CD4-positive, alpha-beta T cell treated with Interleukin-6 at 100 ng/mL for 8 hours (primary cell): ENCODE measurements at places on chromosomes 12 and 14.

DNA sequence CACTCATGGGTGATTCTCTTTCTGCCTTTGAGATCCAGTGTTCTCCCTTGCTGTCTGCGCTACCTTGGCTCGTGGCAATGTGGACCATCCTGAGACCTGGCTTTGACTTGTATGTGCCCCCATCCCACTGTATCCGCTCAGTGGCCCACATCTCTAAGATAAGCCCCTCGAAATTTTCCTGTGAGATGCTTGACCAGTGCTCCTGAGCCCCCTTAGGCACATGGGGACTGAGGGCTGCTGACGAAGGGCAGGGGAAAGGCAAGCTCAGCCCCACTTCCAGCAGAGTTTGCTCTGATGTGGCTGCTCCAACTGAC lies 1.5 kb upstream of the NINJ2 start:
- no peak for DNase-seq

DNA sequence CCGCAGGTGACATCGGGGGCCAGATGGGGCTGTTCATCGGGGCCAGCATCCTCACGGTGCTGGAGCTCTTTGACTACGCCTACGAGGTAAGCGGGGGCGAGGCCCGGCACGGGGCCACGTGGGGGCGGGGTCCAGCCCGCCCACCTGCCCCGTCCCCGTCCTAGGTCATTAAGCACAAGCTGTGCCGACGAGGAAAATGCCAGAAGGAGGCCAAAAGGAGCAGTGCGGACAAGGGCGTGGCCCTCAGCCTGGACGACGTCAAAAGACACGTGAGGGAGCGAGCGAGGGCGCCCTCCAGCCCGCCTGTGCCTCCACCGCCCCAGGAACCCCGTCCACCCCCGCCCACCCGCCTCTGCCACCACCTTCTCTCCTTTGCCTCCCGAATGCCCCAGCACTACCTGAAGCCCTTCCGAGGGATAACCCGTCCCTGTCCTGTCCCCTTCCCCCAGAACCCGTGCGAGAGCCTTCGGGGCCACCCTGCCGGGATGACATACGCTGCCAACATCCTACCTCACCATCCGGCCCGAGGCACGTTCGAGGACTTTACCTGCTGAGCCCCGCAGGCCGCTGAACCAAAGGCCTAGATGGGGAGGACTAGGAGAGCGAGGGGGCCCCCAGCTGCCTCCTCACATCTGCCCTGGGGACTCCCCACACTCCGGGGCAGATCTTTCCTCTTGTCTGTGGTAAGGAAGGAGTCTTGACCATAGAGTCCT lies 3.9 kb upstream of the SMARCD1 start:
- DNase-seq, result no peak

GRCh38 chr14:60175255-60175902 lies 10.2 kb upstream of the DHRS7 start:
- DNase-seq, result no peak

GRCh38 chr12:92034858-92035401 lies 110.7 kb downstream of the BTG1 start:
- peak; percentile 75 for DNase-seq

DNA sequence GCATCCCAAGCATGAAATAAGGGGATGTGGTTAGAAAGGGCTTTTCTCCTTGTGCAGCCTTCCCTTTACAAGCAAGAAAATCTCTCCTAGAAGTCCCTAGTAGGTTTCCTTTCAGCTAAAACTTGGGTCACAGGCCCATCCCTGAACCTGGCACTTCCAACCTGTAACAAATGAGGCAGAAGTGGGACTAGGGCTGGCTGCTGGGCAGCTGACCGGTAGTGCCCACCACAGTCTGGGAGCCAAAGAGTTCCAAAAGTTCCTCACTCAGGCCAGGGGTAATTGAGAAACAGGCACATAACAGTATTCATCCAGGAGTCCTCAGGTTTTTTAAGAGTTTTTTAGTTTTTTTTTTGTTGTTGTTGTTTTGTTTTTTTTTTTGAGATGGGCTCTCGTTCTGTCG lies 23.8 kb downstream of the MANSC1 start:
- DNase-seq, result no peak

- DNase-seq, result no peak
Observed at GRCh38 chr12:125954362-125954761, 889.1 kb downstream of the AACS start.

DNA sequence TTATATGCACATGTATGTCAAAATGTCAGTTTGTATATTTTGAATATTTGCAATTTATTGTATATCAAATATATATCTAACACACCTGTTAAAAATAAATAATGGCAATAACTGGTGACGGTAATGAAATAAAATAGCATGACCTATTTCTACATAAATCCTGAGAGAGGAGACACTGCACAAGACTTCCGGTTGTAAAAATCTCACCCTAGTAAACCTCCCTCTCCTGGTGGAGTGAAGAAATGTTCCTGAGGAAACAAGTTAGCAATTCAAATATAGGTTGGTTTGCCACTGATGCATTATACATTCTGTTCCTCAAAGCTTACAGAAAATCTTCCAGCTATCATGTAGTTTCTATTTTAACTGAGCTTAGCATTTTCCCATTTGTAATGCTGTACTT lies 166.1 kb upstream of the SYT10 start:
- DNase-seq, result no peak

GRCh38 chr12:109795023-109795422 lies 38.2 kb downstream of the TRPV4 start:
- DNase-seq, result no peak

- DNase-seq, result no peak
Observed at GRCh38 chr14:56124327-56124726, 6.1 kb downstream of the PELI2 start.

- no peak for DNase-seq
Observed at GRCh38 chr14:69241577-69241976, 18.4 kb upstream of the GALNT16 start.

DNA sequence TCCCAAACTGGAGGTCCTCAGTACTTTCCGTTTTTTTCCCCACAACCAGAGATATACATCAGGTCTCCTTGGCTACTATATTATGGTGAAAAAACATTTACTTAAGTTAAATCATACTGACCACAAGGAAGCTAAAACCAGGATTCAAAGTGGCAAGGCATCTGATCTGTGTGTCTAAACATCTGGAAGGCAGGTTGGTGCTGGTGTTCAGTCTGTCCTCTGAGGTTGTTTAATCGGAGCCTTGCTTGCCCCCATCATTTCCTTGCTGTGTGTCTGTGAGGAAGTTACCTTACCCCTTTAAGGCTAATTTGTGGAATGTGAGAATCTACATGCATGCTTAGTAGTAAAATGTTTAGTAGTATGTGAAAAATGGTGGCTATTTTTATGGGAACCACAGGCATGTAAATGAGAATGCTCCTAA lies 75.6 kb downstream of the GALNT4 start:
- DNase-seq, result no peak
